ENCODE measurements at places on chromosomes 12 and 14.

DNA sequence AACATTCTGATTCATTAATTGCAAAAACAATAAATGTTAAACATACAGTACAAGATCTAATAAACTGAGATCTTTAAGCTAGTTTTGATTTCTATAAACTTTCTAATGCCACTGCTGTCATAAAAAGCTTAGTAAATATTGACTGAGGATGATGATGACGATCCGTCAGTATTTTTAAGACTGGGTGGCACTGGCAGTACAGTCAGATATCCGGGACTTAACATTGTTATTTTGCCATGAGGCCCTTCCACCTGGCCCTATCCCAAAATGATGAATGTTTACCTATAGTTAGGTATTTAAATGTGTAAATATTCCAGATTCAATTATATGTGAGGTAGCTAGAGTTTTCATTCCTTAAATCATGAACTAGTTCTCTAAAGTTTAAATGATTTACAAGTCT, 158.5 kb downstream of the FOXA1 start:
- DNase-seq: no peak

DNA sequence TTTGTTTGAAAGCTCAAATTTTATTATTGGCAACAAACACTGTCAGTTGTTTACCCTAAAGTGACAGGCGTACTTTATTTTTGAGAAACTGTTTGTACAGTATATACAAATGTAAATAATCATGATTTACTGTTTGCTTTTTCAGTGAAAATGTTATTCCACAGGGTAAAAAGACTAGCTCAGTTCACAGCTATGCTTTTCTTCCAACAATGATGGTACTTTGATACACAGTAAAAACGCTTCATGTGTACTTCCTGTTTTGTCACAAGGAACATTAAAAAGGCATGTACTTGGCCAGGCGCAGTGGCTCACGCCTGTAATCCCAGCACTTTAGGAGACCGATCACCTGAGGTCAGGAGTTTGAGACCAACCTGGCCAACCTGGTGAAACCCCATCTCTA, 53.7 kb downstream of the MON2 start:
- DNase-seq: no peak

GRCh38 chr12:47715877-47716548, 9.3 kb downstream of the ENDOU start:
- no peak for DNase-seq

DNA sequence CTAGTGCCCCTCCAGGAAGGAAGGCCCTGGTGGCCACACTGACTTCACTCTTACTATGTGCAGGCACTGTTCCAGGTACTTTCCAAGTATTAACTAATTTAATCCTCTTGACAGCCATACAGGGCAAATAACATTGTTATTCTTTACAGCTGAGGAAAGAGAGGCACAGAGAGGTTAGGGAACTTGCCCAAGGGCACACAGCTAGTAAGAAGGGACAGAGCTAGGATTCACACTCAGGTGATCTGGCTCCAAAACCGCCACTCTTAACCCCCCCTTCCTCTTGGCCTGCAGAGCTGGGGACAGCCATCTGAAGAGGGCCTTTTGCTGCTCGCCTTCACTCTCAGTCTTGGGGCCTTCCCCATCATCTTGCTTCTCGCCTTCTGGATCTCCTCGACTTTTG, 4.0 kb downstream of the JDP2 start:
- DNase-seq: no peak

DNA sequence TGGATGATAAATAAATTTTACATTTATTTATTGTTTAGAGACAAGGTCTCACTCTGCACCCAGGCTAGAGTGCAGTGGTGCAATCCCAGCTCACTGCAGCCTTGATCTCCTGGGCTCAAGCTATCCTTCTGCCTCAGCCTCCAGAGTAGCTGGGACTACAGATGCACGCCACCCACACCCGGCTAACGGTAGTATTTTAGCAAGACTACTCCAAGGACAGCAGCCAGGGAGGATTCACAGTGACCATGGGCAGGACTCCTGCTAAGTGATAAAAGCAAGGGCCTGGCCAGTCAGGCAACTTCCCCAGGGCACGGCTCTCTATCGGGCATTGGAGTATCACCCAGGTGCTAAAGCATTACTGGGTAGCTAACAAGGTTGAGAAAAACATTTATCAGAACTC, 55.4 kb downstream of the ARL6IP4 start:
- no peak for DNase-seq

- DNase-seq: no peak
These were observed 114.9 kb downstream of the SAMD4A start for GRCh38 chr14:54681811-54682261.

DNA sequence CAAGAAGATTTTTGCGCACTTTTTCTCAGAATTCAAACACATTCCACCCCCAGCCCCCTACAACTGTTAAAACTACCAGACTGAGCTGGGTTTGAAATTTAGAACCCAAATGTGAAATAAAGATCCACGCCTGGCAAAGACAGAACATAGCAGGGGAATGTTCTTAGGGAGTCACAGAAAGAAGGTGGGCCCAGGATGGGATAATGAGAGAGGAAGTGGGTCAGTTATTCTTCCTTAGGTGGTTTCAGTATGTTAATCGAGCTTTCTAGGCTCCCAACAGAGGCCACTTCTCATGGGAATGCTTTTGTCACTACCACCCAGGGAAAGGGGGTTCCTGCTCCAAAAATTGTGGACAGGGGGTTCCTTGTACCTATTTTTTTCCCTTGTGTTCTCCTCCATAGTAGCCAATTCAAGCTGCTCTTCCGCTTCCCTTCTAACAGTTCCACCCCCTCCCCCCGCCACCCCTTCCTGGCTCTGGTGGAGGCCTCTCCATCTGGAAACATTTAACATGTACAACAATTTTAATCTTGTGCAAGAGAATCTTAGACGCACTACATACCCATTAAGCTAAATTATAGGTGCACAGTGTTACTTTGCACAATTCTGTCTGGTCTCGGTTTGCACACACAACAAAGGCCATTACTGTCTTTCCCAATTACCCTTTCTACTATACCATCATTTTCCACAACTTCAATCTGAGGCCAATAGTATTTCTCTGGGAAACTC, 218.1 kb downstream of the MON2 start:
- DNase-seq: no peak

- no peak for DNase-seq
These were observed 20.4 kb downstream of the MAP3K9 start for GRCh38 chr14:70788898-70789297.

- DNase-seq: no peak
These were observed 12.2 kb downstream of the MMP14 start for GRCh38 chr14:22848351-22849164.

GRCh38 chr14:83147006-83147405, 1613.4 kb upstream of the SEL1L start:
- no peak for DNase-seq

Data from activated CD4-positive, CD25-positive, alpha-beta regulatory T cell (primary cell).